AG09319 (cell line): ENCODE measurements at places on chromosomes 1 and 21.

DNA sequence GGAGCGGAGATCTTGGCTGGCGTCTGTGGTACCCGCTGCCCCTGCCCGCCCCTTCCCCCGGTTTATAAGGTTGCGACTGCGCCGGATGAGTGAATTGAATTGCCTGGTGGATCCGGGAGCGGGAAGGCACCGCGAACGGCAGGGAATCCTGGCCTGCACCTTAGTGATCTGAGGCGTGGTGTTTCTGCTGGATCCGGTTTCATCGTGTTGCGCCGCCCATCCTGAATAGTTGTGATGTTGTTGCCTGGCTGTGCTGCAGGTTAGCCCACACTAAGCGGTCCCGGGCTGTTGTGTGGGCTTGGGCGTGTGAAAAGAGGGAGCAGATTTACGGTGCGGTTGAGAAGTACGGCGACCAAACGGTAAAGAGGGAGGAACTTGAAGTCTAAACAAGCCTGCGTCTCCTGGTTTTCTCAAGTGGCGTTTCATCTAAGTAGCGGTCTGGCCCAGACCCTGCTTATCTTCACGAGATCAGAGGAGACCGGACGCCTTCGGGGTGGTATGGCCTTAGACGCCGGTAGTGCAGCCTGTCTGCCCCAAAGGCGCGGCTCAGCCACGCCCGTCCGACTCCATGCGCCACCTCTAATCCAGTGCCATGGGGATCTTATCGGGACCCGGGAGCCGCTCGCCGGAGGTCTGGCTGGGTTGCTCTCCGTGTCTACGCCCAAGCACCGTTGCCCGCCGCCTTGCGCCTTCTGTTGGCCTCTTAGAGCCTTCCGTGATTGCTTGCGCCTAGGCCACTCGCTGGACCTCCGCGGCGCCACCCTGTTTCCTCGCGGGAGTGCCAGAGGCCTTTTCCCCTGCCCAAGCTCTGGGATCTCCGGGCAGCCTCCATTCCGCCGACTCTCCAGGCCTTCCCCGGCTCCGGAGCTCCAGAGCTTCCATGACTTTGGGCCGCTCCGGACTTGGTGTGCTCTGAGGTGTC is 87.5 kb upstream of the RHOU start:
- DNase-seq = no peak

DNA sequence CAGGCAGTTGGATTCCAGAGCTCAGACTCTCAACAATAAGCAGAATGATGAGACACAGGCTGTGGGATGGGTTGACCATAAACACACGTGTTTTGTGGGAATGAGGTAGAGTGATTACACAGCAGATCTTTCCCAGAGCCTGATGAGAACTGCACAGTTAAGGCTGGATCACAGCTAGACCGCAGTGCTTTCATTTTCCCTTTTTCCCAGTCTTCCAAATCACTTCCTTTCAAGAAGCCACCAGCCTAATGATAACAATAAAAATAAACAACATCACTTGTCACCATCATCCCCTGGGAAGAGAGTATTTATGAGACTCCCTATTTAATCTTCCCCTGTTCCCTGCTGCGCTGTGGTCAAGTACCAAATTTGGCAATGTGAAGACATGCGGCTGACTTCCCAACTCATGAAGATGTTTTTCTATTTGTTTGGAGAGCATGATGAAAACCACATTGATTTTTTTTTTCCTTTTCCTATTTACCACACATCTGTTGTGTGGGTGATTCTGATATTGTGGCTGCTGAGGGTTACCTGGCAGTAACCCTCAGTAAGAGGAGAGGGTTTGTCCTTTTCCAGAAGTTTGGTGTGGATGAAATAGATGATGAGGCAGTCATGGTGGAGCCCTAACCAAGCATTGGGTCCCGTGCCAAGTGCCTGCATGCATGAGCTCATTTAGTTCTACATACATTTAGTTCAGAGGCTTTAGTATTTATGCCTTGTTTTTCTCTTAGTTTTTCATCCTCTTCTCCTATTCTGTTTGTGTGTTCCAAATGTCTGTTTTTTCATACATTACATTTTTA is 248.9 kb upstream of the HOOK1 start:
- peak; percentile 75 for DNase-seq

DNA sequence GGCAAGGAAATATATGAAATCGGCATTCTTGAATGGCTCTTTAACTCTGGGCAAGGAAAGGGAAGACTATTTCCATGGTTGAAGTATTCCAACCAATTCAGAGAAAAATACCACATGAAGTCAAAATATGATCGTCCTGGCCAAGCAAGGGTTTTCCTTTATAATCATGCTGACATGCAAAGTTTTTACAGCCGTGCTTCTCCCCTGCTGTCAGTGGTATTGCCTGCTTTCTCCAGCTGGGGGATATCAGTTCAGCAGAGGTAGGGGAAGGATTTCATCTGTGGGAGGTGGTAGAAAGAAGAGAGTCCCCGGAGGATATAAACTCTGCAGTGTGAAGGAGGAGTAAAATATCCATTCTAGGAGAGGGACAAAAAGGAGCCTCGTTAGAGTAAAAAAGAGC is 322.8 kb downstream of the PAPPA2 start:
- DNase-seq = no peak

DNA sequence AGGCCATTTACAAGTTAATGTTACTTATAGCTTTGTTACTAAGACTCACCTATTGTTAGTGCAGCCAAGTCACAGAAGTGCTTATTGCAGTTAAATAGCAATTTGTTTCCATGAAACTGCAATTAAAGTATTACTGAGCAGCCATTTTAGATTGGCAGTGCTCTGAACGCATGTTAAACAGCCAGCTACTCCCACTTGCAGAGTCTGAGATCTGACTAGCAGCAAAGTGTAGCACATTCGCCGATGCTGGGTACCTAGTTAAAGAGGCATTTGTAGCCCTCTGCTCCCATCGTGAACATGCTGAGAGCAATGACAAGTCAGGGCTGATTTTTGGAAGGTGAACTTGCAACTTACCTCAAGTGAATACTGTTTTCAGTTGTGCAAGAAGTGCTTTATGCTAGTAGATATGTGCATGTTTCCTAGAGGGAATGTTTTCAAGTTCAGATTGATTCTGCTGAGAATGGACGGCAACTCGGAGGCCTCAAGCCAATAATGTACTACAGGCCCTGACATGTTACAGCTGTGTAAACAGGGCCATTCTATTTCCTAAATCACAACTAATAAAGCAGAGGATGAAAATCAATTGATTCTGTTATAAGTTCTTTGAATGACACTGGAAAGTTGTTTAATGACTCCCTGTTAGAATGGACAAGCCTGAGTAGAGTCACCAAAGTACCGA is 19.8 kb downstream of the LMO4 start:
- DNase-seq = no peak

GRCh38 chr1:156421939-156422601 is 53.1 kb downstream of the RHBG start:
- no peak for DNase-seq

DNA sequence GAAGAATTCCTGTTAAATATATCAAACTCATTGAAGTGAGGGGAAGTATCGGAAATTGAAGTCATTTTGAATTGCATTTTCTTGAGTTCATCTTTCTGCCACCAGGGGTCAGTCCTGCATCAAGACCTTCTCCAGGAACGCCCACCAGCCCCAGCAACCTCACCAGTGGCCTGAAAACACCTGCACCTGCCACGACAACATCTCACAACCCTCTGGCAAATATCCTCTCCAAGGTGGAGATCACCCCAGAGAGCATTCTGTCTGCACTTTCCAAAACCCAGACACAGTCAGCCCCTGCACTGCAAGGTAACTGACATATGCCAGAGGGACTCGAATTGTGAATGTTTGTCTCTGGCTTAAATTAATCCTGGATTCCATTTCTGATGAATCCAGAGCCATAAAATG is 22.8 kb upstream of the TARS2 start:
- DNase-seq = peak; percentile 18
